ENCODE measurements at places on chromosomes 6 and 20.

GRCh38 chr6:130140084-130140483 lies 82.7 kb downstream of the SAMD3 start:
- no peak for DNase-seq

GRCh38 chr6:3766214-3766613 lies 14.7 kb upstream of the PXDC1 start:
- no peak for DNase-seq

- no peak for DNase-seq
Observed at GRCh38 chr6:158611541-158612370, 32.8 kb downstream of the DYNLT1 start.

DNA sequence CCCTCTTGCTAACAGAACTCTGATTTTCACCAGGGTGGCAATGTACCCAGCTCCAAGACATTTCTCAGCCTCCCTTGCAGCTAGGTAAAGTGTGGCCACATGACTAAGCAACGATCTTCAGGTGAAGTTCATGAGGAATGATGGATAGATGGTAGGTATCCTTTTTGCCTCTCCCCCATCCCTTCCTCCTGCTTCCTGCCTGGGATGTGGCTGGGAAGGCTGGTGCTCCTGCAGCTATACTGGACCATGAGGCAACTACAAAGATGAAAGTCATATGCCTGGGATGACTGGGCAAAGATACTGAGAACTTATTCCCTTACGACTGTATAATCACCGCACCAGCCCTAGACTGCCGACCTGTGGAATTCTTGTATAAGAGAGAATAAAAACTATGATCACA lies 13.4 kb downstream of the ZNF335 start:
- DNase-seq: no peak

- DNase-seq: no peak
Observed at GRCh38 chr6:97262676-97263075, 20.3 kb downstream of the MMS22L start.

DNA sequence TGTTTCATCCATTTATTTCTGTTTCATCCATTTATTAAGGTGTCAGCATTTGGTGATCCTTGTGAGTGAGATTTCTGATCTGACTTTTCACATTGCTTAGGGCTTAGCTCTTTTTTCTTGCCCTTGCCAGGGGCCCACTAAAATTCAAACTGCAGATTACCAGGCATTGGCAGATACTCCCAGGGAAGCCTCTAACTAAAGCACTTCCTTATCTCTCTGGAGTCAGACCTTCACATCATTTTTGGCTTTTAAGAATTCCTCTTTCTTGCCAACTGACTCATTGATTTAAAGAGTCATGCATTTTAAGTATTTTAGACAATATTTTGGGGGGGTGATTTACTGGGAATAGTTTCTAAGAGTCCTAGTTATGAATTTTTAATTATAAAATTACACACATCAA lies 2.6 kb upstream of the WFDC8 start:
- DNase-seq: no peak

GRCh38 chr6:109772883-109773431 lies 81.9 kb downstream of the FIG4 start:
- no peak for DNase-seq

GRCh38 chr6:151721671-151722070 lies 85.8 kb upstream of the ESR1 start:
- no peak for DNase-seq

DNA sequence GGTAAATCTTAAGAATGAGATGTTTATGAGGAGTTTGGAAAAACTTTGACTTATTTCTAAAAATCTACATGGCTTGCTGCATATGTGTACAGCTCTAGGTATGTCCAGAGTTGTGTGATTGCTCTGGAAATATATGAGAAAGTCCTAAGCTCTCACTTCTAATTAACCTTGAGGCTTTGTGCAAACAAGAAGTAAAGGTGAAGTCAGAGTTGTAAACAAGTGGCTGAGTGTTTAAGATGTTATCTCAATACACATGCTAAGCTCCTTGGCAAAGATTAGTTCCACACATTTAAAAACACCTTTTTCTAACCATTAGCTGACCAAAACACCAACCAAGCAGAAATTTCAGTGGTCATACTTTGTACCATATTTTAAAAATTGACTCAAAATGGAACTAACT lies 684.2 kb downstream of the HTR1B start:
- no peak for DNase-seq

DNA sequence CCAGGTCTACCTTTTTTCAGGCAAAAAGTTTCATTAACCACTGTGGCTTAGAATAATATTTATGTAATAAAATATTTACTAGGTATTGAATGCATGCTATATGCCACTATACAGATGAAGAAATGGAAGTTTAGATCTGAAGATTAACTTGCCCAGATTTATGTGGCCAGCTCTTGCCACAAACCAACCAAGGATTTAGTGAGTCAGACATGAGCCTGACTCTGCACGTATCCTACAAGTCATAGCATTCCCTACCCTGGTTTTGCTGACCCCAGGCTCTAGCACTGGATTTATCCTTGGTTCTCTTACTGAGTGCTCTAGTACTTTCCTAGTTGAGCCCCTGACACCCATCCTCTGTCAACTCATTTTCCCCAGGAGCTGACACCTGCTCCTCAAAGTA lies 75.4 kb downstream of the ANKEF1 start:
- DNase-seq: no peak

GRCh38 chr20:7629880-7630279 lies 310.4 kb downstream of the HAO1 start:
- DNase-seq: no peak

GRCh38 chr20:45100563-45101245 lies at the start of gene KCNS1:
Gene KCNS1 (minus strand): TSS chr20:45101127. CDS start chr20:45099236, 1,891 bp downstream.
- no peak for DNase-seq

DNA sequence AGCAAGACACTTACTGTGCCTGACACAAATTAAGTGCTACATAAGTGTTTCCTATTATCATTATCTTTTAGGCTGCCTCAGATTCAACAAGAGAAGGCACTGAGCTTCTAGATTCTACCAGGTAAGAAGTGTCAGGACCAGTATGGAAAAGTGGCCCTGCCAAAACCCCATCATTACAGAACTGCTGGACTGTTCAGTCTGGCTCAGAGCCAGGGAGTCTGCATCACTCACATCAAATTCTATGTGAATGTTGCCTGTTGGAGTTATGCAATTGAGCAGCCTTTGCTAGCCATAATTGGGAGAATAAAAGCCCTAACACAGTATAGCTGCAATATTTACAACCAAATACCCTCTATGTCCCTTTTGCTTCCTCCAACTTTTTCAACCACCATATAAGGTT lies 70.9 kb downstream of the ATG5 start:
- DNase-seq: no peak

All from activated naive CD4-positive, alpha-beta T cell treated with Interleukin-2 at 50 U/mL for 16 hours (primary cell).